H9 (cell line): ENCODE measurements at places on chromosomes 1 and 21.

GRCh38 chr1:194829492-194829891 lies 1643.1 kb upstream of the B3GALT2 start:
- no peak for DNase-seq
- no peaks in the 10 kb centered on the region for H3K27me3 ChIP-seq
- H3K27ac ChIP-seq = no peak overlapping the region
- H3K4me1 ChIP-seq = no peaks in the 10 kb centered on the region
- no peak overlapping the region for H3K4me3 ChIP-seq
- no peaks in the 10 kb centered on the region for H3K36me3 ChIP-seq

GRCh38 chr21:28086861-28087581 lies 905.7 kb downstream of the LTN1 start:
- no peaks in the 10 kb centered on the region for H3K4me1 ChIP-seq
- no peak overlapping the region for H3K4me3 ChIP-seq
- H3K27ac ChIP-seq = no peak overlapping the region
- H3K36me3 ChIP-seq = peaks cover 37% of the 10 kb centered on the region

DNA sequence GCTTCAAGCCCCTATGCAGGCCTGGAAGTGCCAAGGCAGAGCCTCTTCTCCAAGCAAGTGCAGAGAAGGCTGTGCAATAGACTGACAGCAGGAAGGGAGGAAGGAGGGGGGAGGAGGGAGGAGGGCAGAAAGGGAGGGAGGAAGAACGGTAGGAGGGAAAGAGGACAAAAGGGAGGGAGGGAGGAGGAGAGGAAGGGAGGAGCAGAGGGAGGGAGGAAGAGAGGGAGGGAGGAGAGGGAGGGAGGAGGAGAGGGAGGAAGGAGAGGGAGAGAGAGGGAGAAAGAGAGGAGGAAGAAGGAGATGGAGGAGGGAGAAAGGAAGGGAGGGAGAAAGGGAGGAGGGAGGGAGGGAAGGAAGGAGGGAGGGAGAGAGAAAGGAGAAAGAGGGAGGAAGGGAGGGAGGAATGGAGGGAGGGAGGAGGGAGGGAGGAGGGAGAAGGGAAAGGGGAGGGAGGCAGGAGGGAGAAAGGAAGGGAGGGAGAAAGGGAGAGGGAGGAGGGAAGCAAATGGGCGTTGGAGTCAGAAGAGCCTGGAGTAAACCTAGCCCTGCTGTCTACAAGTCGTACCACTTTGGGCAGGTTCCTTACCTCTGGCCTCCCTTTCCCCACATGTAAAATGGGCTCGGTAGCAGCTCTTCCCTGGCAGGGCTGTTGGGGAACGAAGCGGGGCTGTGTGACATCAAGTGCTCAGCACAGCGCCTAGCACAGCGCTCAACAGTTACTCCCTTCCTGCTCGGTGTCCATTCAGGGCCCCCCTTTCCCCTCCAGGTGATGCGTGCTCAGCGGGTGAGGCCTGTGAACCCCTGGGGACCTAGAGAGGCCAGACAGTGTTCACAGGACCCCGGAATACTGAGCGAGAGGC lies 244.6 kb downstream of the NPHP4 start:
- peak; percentile 39 for DNase-seq
- H3K27me3 ChIP-seq = no peaks in the 10 kb centered on the region
- no peaks in the 10 kb centered on the region for H3K36me3 ChIP-seq
- no peak overlapping the region for H3K4me3 ChIP-seq
- no peak overlapping the region for H3K27ac ChIP-seq
- peaks cover 13% of the 10 kb centered on the region for H3K4me1 ChIP-seq

DNA sequence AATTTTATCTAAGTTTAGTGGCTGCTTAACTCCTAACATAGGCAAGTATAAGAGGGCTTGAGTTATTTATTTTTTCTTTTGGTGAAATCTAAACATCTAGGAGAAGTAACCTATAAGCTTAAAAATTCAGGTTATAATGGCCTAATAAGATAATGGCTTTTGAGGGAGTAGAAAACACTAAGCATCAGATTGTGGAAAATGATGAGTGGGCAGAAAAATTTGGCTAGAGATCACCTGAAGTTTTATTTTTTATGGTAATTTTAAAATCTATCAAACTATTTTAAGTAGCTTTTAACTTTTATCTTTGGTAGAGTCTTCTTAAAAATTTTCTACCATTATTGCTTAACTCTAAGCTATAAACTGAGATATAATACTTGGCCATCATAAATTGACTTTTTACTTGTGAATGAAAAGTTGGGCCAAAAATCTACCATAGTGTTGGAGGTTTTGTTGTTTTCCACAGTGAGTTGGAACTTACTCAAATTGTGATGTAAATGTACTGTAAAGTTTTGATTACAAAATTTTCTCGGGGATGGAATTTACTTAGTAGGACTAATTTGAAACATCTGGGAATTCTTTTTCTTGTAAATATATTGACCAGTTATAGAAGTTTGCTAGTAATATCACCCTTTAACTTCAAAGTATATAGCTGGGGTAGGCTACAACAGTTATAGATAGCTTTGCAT lies 63.9 kb downstream of the USP25 start:
- DNase-seq = no peak
- no peak overlapping the region for H3K27ac ChIP-seq
- H3K4me3 ChIP-seq = no peak overlapping the region
- H3K27me3 ChIP-seq = no peaks in the 10 kb centered on the region
- H3K4me1 ChIP-seq = no peaks in the 10 kb centered on the region

DNA sequence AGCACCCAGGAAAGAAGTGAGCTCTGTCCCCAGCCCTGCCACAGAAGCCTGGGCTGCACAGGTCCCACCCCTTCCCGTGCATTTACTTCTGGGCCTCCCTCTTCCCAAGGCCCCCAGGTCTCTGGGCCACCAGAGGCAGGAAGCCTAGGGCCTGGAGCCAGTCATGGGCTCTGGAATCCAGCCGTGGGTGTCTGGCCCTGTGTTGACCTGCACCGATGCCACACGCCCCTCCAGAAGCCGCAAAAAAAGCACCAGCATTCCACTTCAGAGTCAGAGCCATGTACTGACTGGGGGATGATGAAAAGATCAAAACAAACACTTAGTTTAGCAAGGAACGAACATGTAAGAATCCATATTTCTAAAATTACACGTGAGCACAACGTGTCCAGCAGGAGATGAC lies 141.7 kb downstream of the NPHP4 start:
- no peak overlapping the region for H3K4me3 ChIP-seq
- no peak for DNase-seq
- no peak overlapping the region for H3K27ac ChIP-seq
- H3K27me3 ChIP-seq = no peaks in the 10 kb centered on the region

DNA sequence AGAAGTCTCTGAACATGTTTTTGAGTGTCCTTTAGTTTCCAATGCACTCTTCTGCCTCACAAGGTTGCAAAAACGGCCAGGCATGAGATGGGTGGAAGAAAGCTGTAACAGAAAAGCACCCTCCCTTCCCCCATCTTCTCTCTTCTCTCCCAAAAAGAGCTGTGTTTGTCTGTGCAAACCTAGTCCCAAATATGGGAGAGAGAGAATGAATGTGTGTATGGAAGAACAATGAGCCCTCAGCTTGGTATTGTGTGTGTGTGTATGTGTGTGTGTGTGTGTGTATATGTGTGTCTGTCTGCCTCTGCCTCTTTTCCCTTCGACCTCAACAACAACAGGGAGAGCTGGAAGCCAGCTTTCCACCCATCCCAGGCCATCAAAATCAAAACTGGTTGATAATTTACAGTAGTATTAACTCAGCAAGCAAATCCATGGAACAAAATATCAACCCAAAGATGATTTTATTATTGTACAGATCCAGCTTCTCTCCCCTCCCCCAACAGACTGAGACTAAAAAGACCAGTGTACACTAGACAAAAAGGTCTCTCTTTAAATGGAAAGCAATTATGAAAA lies 1.8 kb downstream of the RERE start:
- H3K4me1 ChIP-seq = peaks cover 10% of the 10 kb centered on the region; the same call in 1 of the 2 replicates

- H3K36me3 ChIP-seq = peaks cover 5% of the 10 kb centered on the region
- no peak overlapping the region for H3K27ac ChIP-seq
- DNase-seq = peak; percentile 31
- no peaks in the 10 kb centered on the region for H3K27me3 ChIP-seq
Observed at GRCh38 chr1:27015260-27015659, 2.6 kb upstream of the TENT5B start.

DNA sequence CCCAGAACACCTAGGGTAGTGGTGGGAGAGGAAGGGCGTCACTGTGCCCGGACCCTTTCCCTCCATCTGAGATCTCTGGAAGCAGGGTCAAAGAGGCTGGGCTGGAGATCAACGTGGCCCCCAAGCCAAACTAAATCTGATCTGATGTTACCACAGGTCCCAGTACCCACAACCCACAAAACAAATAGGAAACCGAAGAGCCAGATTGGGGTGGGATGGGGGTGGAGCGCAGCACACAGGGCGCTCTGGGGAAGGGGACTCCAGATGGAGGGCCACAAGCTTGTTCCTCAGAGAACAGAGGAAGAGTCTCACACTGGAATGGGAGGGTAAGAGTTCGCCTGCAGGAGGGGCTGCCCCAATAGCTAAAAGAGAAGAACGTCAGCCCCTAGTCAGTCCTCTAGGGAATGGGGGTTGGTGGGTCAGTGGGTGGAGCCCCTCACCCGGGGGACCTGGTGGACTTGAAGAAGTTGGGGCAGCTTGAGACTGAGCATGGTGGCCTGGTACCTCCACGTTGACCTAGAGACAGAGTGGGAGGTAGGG lies 1.5 kb downstream of the PAQR6 start:
- peaks cover 32% of the 10 kb centered on the region for H3K36me3 ChIP-seq
- DNase-seq = no peak
- H3K4me3 ChIP-seq = no peak overlapping the region
- peaks cover 2% of the 10 kb centered on the region; the same call in 1 of the 2 replicates for H3K4me1 ChIP-seq
- H3K27ac ChIP-seq = no peak overlapping the region

DNA sequence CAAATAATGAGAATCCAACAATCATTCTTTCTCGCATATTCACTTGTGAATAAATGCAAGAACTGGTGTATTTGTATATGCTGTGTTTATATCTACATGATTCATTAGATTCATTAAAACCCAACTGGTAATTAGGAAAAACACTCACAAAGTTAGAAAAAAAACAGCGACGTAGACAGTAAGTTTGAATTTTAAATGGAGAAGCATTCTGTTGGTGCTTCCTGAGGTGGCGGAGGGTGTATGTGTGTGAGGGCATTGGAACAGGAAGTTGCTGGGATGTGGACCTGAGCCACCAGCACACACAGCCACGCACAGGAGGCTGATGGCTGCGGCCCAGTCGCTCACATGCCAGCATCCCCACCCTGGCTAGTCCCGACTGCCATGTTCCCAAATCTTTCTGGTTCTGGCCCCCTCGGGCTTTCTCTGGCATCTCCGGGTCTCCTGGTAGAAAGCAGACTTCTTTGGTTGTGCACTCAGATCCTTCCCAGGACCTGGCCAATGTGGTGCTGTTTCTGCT lies 121.6 kb upstream of the IRF2BP2 start:
- no peak overlapping the region for H3K4me3 ChIP-seq
- no peaks in the 10 kb centered on the region for H3K27me3 ChIP-seq
- DNase-seq = no peak

DNA sequence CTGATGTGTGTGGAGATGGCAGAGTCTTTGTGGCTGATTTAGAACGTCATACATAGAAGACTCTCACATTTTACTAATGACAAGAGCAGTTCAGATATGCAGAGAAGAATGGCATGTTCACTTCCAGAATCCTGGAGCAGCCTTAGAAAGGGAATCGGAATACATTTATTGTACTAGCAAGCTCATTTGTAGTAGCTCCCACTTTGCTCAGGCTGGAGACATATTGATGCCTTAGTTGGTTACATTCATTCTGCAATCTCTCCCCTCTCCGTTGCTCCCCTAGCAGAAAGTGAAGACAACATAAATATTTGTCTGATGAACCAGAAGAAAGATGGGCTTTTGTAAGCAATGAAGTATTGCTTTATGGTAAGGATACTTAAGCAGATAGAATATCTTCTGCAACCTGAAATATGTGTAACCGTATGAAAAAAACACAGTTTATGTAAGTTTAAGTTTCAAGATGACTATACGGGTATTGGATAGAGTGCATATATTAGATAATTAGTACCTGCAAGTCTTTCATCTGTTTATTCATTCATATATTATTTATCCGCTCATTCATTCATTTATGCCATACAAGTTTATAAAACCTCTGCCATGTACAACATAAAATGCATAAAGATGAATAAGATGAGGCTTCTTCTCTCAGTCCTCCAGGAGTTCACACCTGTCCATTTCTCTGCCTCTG lies 135.7 kb downstream of the CNIH3 start:
- no peaks in the 10 kb centered on the region; the same call in 2 of the 3 replicates for H3K36me3 ChIP-seq
- H3K27ac ChIP-seq = no peak overlapping the region
- no peak for DNase-seq
- no peaks in the 10 kb centered on the region for H3K27me3 ChIP-seq
- no peak overlapping the region for H3K4me3 ChIP-seq
- H3K4me1 ChIP-seq = no peaks in the 10 kb centered on the region; the same call in 1 of the 2 replicates

- no peak overlapping the region for H3K27ac ChIP-seq
- no peak overlapping the region for H3K4me3 ChIP-seq
- H3K4me1 ChIP-seq = peaks cover 3% of the 10 kb centered on the region; the same call in 1 of the 2 replicates
- no peak for DNase-seq
- no peaks in the 10 kb centered on the region for H3K27me3 ChIP-seq
Observed at GRCh38 chr1:229086686-229087085, 184.2 kb upstream of the RAB4A start.

DNA sequence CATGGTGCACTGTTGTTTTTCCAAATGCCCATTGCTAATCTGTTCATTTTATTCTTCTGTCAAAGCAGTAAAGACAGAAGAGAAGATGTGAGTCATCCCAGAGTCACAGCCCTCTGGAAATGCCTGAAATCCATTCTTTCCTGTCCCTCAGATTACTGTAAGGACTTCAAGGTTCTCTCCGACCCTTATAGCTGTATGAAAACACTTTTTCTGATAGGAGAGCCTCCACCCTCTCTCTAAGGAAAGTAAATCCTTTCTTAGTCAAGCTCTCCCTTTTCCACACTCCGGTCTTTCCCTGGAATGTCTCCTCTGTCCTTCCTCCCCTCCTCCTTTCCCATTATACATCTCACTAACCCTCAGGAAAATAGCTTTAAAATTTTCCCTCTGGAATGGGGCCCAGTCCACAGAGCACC lies 3.5 kb upstream of the PRDX6 start:
- H3K27me3 ChIP-seq = no peaks in the 10 kb centered on the region
- H3K36me3 ChIP-seq = peaks cover 47% of the 10 kb centered on the region
- H3K4me1 ChIP-seq = no peaks in the 10 kb centered on the region; the same call in 1 of the 2 replicates
- no peak for DNase-seq
- no peak overlapping the region for H3K27ac ChIP-seq

- no peaks in the 10 kb centered on the region for H3K27me3 ChIP-seq
- no peaks in the 10 kb centered on the region for H3K36me3 ChIP-seq
- H3K4me3 ChIP-seq = peak overlapping the region; percentile 52; the same call in 2 of the 3 replicates
- H3K4me1 ChIP-seq = peaks cover 12% of the 10 kb centered on the region; the same call in 1 of the 2 replicates
Observed at GRCh38 chr1:43885279-43885801, 48.3 kb upstream of the ARTN start.
